Glutamatergic neuron (in vitro differentiated cells): ENCODE measurements at places on chromosomes 4 and X. TPM values are rescaled to one million over a fixed set of nuclear protein-coding genes. Genes with fewer than 3 reads are reported as not detected.

DNA sequence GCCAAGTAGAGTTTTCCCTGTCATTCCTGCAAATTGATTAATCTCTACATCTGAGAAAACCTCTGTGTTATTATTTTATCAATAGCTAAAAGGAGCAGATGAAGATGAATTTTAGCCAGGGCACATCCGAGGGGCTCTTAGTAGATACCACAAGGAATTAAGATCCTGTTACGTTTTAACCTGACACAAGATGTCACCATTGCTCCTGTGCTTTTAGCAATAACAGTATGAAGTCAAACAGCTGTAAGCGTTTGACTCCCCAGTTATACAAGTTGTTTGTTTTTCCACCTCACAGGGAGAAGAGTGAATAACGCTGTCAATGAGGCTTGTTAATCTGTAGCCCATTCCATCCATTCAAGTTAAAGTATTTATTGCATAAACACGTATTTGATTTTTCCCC lies 76.0 kb upstream of the AP1S2 start:
- H3K27me3 ChIP-seq = peaks cover 3% of the 10 kb centered on the region
- no peak overlapping the region for H3K4me3 ChIP-seq
- no peak overlapping the region for H3K27ac ChIP-seq
- H3K4me1 ChIP-seq = peaks cover 9% of the 10 kb centered on the region

SCD5 gene
- total RNA-seq = 31.9 TPM

FRMPD4 gene
- 6.2 TPM for total RNA-seq

GRIA3 gene
- 9.7 TPM for total RNA-seq

GRCh38 chr4:139245590-139245989 lies 34.4 kb downstream of the MGARP start:
- no peak overlapping the region for H3K27ac ChIP-seq
- DNase-seq = no peak
- no peaks in the 10 kb centered on the region for H3K36me3 ChIP-seq
- H3K4me1 ChIP-seq = no peaks in the 10 kb centered on the region
- H3K27me3 ChIP-seq = no peaks in the 10 kb centered on the region
- H3K4me3 ChIP-seq = no peak overlapping the region

CPLX1 gene
- total RNA-seq = 115 TPM

GYPB gene
- total RNA-seq = not detected

DNA sequence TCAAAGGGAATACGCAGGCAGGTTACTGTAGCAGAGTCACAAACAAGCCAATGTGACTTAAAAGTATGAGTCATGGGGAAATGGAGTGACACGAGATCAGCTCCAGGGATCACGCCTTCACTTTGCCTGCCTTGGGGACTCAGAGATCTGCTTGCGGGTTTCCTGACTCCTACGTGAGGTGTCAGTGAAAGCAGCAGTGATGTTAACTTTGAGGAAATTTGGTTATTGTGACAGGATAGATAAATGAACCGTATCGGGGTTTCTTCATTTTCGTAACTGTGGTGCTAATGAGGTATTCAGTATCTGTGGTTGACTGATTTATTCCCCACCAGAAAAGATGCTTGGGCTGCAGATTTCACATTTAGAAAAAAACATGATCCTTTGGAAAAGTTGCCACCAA lies 383.3 kb upstream of the ZFP42 start:
- no peak overlapping the region for H3K4me3 ChIP-seq
- H3K27ac ChIP-seq = no peak overlapping the region
- no peaks in the 10 kb centered on the region for H3K4me1 ChIP-seq

NUDT6 gene
- total RNA-seq = 4.0 TPM

DNA sequence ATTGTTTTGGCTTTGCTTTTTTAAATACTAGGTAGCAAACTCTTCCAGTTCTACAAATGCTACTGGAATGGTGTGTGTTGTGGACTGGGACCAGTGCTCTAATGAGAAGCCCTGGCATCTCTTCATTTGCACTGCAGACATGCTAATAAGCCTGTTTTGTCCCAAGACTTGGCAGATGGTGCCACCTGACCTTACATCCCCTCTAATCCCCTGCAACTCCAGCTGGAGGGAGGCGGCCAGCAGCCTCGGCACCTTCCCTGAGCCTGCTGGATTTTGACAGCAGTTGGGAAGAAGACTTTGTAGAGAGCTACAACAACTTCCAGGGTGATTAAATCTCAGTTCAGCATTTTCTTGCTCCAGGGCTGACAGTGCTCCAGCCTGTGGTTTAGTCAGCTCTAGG lies 200.0 kb downstream of the DCLK2 start:
- H3K4me3 ChIP-seq = no peak overlapping the region
- H3K27ac ChIP-seq = no peak overlapping the region
- H3K36me3 ChIP-seq = peaks cover 11% of the 10 kb centered on the region
- peaks cover 20% of the 10 kb centered on the region for H3K4me1 ChIP-seq

- H3K4me1 ChIP-seq = no peaks in the 10 kb centered on the region
- no peak overlapping the region for H3K27ac ChIP-seq
- no peaks in the 10 kb centered on the region for H3K27me3 ChIP-seq
- no peak overlapping the region for H3K4me3 ChIP-seq
- H3K36me3 ChIP-seq = no peaks in the 10 kb centered on the region
These were observed 89.8 kb upstream of the ETNPPL start for GRCh38 chr4:108852691-108853090.
